ENCODE measurements at places on chromosomes 13 and 19.
A peak's percentile ranks its signal among the peaks of the same experiment; 100 is the strongest.

DNA sequence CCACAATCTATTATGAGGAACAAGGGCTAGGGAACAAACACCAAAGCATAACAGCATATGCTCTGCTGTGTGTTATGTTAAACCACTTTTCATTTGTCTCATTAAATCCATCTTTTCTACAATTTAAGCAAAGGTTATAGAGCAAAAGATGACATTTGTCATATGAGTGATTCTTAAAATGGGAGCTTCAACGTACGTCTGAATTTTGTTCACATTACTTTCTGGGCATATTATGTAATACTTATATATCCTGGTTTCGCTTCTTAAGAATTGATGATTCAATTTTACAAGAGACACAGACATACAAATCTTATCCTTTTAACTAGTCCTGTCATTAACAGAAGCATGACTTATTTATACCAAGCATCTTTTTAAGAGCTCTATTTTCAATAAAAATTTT lies 3.3 kb upstream of the TPP2 start:
- DNase-seq = no peak

GRCh38 chr13:78215458-78216108 lies 297.0 kb upstream of the EDNRB start:
- no peak for DNase-seq

GRCh38 chr13:67001363-67001762 lies 228.8 kb downstream of the PCDH9 start:
- DNase-seq = no peak

GRCh38 chr13:106291006-106291405 lies 244.5 kb downstream of the EFNB2 start:
- DNase-seq = no peak

DNA sequence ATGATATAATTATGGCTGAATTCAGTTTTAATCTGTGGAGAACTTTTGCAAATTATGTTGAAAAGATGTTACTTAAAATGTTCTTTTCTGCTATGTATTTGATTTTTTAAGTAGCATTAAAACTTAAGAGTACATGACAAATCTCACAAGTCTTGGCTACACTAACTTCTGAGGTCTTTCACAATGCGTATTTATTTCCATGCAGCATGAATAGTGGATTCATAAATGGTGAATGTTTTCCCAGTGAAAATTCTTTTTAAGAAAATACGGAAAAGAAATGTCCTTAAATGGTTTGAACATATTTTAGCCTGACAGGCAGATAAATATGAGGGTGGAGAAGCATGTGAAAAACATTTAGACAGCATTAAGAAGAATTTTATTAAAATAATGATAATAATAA lies 30.2 kb downstream of the GARRE1 start:
- no peak for DNase-seq

- DNase-seq = no peak
These were observed 66.6 kb upstream of the SOX21 start for GRCh38 chr13:94778986-94779385.

GRCh38 chr19:19566306-19566705 lies 28.2 kb downstream of the CILP2 start:
- DNase-seq = no peak

GRCh38 chr13:36418022-36418805 lies 14.1 kb upstream of the CCNA1 start:
- peak; percentile 81 for DNase-seq

DNA sequence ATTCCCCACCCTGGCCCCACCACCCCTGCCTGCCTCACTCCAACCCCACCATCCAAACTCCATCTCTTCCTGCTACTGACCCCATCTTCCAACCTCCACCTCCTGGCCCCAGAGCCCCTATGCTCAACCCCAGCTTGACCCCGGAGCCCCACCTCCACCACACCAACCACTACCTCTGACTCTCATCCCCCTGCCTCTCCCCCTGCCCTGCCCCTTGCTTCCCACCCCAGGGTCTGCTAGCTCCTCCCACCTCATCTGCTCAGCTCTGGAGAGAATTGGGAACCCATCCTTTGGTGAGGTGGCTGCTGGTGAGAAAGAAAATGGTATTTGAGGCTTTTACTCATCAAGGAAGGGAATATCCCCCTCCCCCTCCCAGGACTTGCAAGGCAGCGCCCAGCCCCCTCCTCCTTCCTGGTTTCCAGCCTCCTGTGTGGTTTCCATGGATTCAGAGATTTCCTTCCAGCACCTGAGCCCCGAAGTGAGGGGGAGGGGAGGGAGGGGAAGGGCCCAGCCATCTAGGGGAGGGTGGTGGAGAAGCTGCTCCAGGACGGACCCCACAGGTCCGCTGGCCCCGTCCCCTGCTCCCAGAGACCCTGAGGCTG lies 11.4 kb upstream of the PEPD start:
- DNase-seq = no peak

DNA sequence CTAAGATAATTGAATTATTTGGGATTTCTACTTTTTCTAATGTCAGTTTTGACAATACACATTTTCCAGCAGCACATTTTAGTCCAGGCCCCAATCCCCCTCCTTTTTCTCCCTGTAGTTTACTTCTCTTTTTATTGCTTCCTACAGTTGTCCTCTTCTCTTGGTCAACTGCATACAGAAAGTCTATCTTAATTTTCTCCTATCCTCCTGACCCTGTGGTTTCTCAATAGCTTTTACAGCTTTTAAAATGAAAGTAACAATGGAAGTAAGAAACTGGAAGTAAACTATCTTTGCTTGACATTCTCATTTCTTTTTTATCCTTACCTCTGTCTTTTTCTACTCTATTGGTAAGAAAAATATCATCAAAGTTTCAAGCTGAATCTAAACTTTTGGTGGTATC lies 106.5 kb upstream of the OXGR1 start:
- no peak for DNase-seq

Measured in hematopoietic multipotent progenitor cell treated with erythropoietin and hydrocortisone succinate and interleukin-3 and kit ligand, for 6 days (in vitro differentiated cells).